PC-9 (cell line): ENCODE measurements at places on chromosomes 3 and 15. TPM values are rescaled to one million over a fixed set of nuclear protein-coding genes. Genes with fewer than 3 reads are reported as not detected.

- H3K4me3 ChIP-seq: no peak overlapping the region
- no peaks in the 10 kb centered on the region for H3K27me3 ChIP-seq
- H3K4me1 ChIP-seq: no peaks in the 10 kb centered on the region
- H3K27ac ChIP-seq: no peak overlapping the region
- no peak for DNase-seq
- no peaks in the 10 kb centered on the region for H3K36me3 ChIP-seq
Measured at GRCh38 chr3:18609187-18609586, 184.0 kb upstream of the SATB1 start.

- peaks cover 3% of the 10 kb centered on the region for H3K4me1 ChIP-seq
- H3K27me3 ChIP-seq: no peaks in the 10 kb centered on the region
- no peak overlapping the region for H3K27ac ChIP-seq
- DNase-seq: no peak
Measured at GRCh38 chr15:74809956-74810355, 2.7 kb upstream of the LMAN1L start.

DNA sequence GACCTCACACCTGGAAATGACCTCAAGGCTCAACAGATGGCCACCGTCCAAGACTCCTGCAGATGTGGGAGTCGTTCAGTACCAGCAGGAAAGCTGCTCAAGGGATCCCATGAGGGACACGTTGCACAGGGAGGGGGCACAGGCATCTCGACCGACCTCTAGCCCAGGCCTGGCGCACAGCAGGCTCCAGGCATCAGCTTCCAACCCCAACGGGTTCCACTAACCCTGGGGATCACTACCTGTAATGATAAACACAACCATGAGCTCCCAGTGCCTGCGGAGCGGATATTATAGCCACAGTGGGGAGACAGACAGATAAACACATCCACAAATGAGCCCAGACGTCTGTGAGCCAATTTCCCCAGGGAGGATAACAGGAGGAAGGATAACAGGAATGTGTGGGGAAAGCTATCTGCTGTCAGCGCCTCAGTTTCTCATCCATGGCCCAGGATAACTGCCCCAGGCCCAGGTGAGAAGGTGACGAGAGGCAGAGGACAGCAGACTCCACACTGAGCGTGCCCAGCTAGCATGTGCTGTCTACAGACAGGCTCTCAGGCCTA lies 19.9 kb downstream of the NUP210 start:
- H3K27me3 ChIP-seq: no peaks in the 10 kb centered on the region
- H3K4me1 ChIP-seq: no peaks in the 10 kb centered on the region
- no peak overlapping the region for H3K27ac ChIP-seq
- H3K4me3 ChIP-seq: no peak overlapping the region

DNA sequence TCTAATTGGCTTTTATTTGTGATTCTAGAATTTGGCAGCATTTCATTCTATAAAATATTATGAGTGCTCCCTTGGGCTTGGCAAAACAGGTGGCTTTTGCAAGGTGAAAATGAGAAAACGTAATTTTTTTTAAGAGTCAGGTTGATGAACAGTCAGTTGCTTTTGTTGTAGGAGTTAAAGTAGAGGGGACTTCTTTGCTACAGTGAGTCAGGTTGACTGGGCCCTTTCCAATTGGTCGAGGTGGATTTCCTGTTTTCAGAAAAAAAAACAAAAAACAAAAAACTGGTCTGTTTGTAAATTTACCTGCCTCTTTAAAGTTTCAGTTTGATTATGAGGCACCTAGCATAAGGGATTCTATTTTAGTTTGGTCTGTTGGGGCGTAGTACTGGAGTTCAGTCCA lies 1469.4 kb upstream of the GBE1 start:
- no peak for DNase-seq
- H3K36me3 ChIP-seq: no peaks in the 10 kb centered on the region
- H3K27ac ChIP-seq: no peak overlapping the region
- H3K4me1 ChIP-seq: no peaks in the 10 kb centered on the region
- H3K27me3 ChIP-seq: no peaks in the 10 kb centered on the region

DNA sequence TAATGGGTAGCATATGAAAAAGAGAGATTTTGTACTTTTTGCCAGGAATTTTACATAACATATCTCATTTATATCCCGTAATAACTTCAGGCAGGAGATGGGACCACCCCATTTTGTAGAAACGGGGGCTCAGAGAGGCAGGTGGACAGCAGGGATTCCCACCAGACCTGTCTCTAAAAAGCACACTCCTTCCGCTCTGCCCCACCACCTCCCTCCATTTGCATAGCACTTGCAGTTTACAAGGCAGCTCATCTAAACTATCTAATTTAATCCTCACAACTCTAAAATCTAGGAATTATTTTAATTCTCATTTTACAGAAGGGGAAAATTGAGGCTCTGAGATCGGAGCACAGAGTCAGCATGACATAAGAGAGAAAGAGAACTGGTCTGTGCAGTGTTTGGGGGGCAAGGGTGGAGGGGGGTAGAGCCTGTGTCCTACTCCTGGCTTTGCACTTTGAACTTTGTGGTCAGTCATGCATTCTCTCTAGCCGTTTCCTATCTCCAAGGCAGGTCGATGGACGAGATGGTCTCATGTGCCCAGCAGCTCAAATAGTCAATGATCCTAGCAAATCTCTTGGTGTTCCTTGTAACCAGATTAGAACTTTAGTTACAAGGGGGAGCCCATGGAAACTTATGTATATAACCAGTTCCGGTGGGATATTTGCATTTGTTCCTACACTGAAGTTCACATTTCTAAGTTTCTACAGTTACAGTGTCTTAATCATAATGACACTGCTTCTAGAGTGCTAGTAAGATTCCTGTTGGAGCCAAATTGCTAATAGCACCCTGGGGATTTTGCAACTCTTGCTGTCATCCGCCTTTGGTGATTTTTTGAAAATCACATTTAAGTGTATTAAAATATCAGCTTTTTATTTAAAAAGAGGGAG lies 18.6 kb downstream of the CRYGS start:
- no peak for DNase-seq
- H3K4me1 ChIP-seq: no peaks in the 10 kb centered on the region
- no peaks in the 10 kb centered on the region for H3K36me3 ChIP-seq

DNA sequence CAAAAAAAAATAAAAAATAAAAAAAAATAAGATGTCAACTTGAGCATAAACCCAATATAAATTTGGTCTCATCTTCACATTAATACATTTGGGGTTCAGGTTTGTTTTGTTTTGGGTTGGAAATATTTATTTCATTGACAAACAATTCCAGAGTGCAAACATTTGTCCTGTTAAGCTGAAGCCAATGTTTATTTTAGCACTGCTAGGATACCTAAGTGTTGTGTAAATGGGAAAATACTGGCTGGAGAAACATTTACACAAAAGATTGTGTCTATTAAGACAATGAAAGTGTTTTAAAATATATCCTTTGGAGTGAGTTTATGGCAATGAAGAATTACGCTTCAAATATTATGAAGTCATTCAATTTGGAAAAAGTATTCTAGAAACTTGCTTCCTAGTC lies 91.1 kb downstream of the MEIS2 start:
- H3K27ac ChIP-seq: no peak overlapping the region
- H3K4me3 ChIP-seq: no peak overlapping the region
- no peaks in the 10 kb centered on the region for H3K27me3 ChIP-seq

- H3K27ac ChIP-seq: no peak overlapping the region
- H3K4me3 ChIP-seq: no peak overlapping the region
- H3K27me3 ChIP-seq: no peaks in the 10 kb centered on the region
- no peaks in the 10 kb centered on the region for H3K36me3 ChIP-seq
Measured at GRCh38 chr3:157387708-157388435, 48.8 kb upstream of the PTX3 start.

DNA sequence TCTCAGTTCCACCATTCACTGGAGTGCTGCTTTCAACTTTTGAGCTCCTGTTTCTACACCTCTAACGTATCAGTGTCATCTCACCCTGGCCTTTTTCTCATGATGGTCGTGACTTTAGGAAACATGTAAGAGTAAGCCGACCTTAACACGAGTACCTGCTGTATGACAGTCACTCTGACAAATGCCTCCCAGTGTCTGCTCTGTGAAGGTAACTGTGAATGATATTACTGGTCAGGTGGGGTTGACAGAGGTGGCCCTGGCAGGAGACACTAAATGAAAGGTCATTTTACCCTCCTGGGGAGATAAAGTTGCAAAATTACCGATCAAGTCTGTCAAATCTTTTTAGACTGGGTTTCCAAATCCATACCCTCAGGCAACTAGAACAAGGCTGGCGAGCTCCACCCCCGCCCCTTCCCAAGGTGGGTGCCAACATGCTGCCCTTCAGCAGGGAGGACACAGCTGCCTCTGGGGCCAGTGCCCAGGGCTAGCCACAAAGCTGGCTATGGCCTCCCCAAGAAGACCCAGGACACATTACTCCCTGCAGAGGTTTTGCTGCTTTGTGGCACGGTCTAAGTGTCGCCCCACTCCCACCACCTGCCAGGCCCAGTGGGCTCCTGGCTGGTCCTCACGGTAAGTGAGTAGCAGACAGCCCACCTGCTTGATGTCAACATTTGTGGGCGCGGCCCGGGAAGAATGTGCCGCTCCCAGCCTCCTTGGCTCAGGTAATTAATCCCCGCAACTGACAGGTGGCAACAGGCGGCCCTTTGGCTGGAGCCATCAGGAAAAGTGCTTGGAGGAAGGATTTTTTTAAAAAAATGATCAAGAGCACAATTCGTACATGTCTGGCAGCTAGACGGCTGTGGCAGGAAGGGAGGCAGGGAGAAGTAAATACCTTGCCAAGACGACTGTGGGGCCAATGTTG lies 211.8 kb downstream of the TP63 start:
- H3K4me3 ChIP-seq: no peak overlapping the region
- no peaks in the 10 kb centered on the region; the same call in 1 of the 2 replicates for H3K36me3 ChIP-seq
- peak overlapping the region; percentile 97 for H3K27ac ChIP-seq
- H3K27me3 ChIP-seq: no peaks in the 10 kb centered on the region

GRCh38 chr3:42851228-42851834 lies 24.3 kb downstream of the CYP8B1 start:
- DNase-seq: no peak
- H3K27me3 ChIP-seq: no peaks in the 10 kb centered on the region
- no peaks in the 10 kb centered on the region for H3K36me3 ChIP-seq
- no peaks in the 10 kb centered on the region for H3K4me1 ChIP-seq
- H3K4me3 ChIP-seq: no peak overlapping the region

- H3K4me1 ChIP-seq: peaks cover 32% of the 10 kb centered on the region
- DNase-seq: no peak
- no peaks in the 10 kb centered on the region for H3K27me3 ChIP-seq
- H3K36me3 ChIP-seq: no peaks in the 10 kb centered on the region
- H3K27ac ChIP-seq: no peak overlapping the region
- no peak overlapping the region for H3K4me3 ChIP-seq
Measured at GRCh38 chr3:129343643-129344360, 65.1 kb downstream of the HMCES start.

GRCh38 chr3:53712817-53713388 lies 133.3 kb downstream of the CHDH start:
- H3K4me1 ChIP-seq: no peaks in the 10 kb centered on the region
- DNase-seq: no peak
- peaks cover 46% of the 10 kb centered on the region for H3K27me3 ChIP-seq
- no peak overlapping the region for H3K4me3 ChIP-seq
- no peak overlapping the region for H3K27ac ChIP-seq
- H3K36me3 ChIP-seq: no peaks in the 10 kb centered on the region

DNA sequence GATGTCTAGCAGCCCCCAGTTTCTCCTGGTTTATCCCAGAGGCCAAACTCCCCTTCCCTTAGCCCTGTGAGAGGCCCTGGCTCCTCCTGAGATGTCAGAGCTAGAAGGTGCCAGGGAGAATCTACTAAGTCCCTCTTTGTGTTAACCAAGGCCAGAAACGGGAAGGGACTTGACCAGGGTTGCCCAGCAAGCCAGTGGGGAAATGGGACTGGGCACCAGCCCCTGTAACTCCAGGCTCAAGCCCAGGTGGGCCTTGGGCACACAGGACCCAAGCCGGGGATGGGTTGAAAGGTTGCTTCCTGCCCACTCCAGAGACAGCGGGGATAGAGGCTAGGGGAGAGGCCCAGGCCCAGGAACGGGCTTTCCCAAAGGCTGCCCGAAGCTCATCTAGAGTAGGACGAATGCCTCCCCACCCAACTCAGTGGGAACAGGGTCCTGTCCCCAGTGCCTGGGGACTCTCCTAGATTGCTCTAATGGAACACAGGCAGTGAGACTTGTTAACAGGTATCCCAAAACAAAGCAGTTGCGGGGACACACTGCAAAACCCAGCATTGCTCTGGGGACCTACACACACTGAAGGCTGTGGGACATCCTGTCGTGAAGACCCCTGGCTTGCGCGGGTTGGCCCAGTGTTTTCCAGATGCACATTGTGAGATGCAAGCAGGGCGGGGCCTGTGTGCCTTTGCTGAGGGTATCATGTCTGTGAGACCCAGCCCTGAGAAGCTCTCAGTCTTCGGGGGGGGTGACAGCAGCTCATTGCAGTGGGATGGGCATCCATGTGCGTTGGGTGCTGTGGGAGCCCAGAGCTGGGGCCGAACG lies 12.9 kb upstream of the TXNRD3 start:
- no peaks in the 10 kb centered on the region for H3K36me3 ChIP-seq
- no peak for DNase-seq
- H3K27ac ChIP-seq: no peak overlapping the region
- no peak overlapping the region for H3K4me3 ChIP-seq
- peaks cover 20% of the 10 kb centered on the region for H3K27me3 ChIP-seq
- no peaks in the 10 kb centered on the region for H3K4me1 ChIP-seq

- H3K4me3 ChIP-seq: no peak overlapping the region
- H3K27ac ChIP-seq: no peak overlapping the region
- no peak for DNase-seq
- no peaks in the 10 kb centered on the region for H3K27me3 ChIP-seq
Measured at GRCh38 chr15:22887157-22887951, 48.9 kb downstream of the NIPA2 start.

- no peaks in the 10 kb centered on the region for H3K36me3 ChIP-seq
- H3K4me1 ChIP-seq: peaks cover 41% of the 10 kb centered on the region
- DNase-seq: no peak
- no peaks in the 10 kb centered on the region for H3K27me3 ChIP-seq
Measured at GRCh38 chr3:4742359-4742758, 236.9 kb upstream of the BHLHE40 start.

DNA sequence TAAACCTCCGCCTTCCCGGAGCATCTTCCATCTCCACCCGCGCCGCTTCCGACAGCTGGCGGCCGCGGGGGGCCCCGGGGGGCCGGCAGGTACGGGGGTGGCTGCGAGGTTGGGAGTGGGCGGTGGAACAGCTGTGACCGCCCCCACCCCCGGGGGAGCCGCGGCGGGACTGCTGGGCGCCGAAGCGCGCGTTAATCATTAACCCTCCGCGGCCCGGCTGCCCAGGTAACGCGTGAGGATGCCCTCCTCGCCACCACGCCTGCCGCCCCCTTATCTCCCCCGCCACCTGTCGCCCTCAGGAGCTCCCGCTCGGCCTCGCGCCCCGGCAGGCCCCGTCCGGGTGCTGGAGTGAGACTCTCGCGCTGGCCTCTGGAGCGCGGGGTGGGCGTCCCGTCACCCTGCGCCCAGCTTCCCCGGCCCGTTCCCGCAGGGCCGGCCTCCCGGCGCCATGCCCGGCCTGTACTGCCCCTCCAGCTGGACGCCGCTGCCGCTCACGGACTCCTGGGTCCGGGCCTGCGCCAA lies 757 bp downstream of the VWA5B2 start:
- H3K4me3 ChIP-seq: peak overlapping the region; percentile 70
- peaks cover 61% of the 10 kb centered on the region for H3K27me3 ChIP-seq

Gene MAP6D1
- 2.2 TPM in 2 replicates for total RNA-seq

Gene AGBL1
- total RNA-seq: not detected in 2 replicates

Gene ANKRD63
- total RNA-seq: not detected in 2 replicates

Gene PARP15
- 0.07 and 0.13 TPM in 2 replicates for total RNA-seq

Gene SCN11A
- not detected in 2 replicates for total RNA-seq

Gene HIGD1A
- total RNA-seq: 48.2 and 69.7 TPM in 2 replicates

Gene TOP2B
- 80.1 and 106 TPM in 2 replicates for total RNA-seq

Gene RPL39L
- 73.9 and 81.3 TPM in 2 replicates for total RNA-seq

Gene CD86
- total RNA-seq: not detected in 2 replicates

Gene KCNH8
- 0.58 and 0.63 TPM in 2 replicates for total RNA-seq

Gene IMPG2
- total RNA-seq: 0.05 and 0.11 TPM in 2 replicates

Gene GPR27
- not detected in 2 replicates for total RNA-seq

Gene ST8SIA2
- not detected in 2 replicates for total RNA-seq
